ENCODE measurements at places on chromosomes 3 and 15. TPM values are rescaled to one million over a fixed set of nuclear protein-coding genes. Genes with fewer than 3 reads are reported as not detected.

The BSN gene
- total RNA-seq = 0.08 TPM

The ITGB5 gene
- 137 TPM for total RNA-seq

The KNG1 gene
- total RNA-seq = not detected

The CYP1A1 gene
- total RNA-seq = 0.13 TPM

The XYLB gene
- 2.2 TPM for total RNA-seq

The SAMD7 gene
- total RNA-seq = not detected

The TLR9 gene
- not detected for total RNA-seq

The HEXA gene
- total RNA-seq = 148 TPM

The MINAR1 gene
- total RNA-seq = 3.2 TPM

The SLC12A8 gene
- total RNA-seq = 12.1 TPM

The TUBGCP4 gene
- 12.6 TPM for total RNA-seq

The C3orf85 gene
- total RNA-seq = not detected

The GABRR3 gene
- not detected for total RNA-seq

The SFMBT1 gene
- 3.2 TPM for total RNA-seq

The GPR149 gene
- not detected for total RNA-seq

The HIGD2B gene
- total RNA-seq = not detected

The THSD4 gene
- total RNA-seq = 2.6 TPM

The PTX3 gene
- 417 TPM for total RNA-seq

The FES gene
- total RNA-seq = 16.2 TPM

The NR2F2 gene
- 19.8 TPM for total RNA-seq

The CPEB1 gene
- total RNA-seq = 8.6 TPM

The CACNA2D3 gene
- not detected for total RNA-seq

The HES1 gene
- total RNA-seq = 2.2 TPM

The AMOTL2 gene
- 49.0 TPM for total RNA-seq

The TICRR gene
- 6.3 TPM for total RNA-seq

The ARPC4 gene
- 90.5 TPM for total RNA-seq

The GP9 gene
- total RNA-seq = not detected

The SEC22A gene
- 47.1 TPM for total RNA-seq

The BNC1 gene
- total RNA-seq = 2.3 TPM

The OSTN gene
- not detected for total RNA-seq

The CCR9 gene
- total RNA-seq = not detected

The EFHB gene
- total RNA-seq = 1.4 TPM

The PRRT3 gene
- 3.6 TPM for total RNA-seq

The A4GNT gene
- total RNA-seq = not detected

The HTD2 gene
- 5.0 TPM for total RNA-seq

The IL16 gene
- total RNA-seq = 2.7 TPM

The TM2D3 gene
- total RNA-seq = 29.1 TPM

The MEX3B gene
- total RNA-seq = 8.9 TPM

The ADCY5 gene
- 0.13 TPM for total RNA-seq

The LIPC gene
- total RNA-seq = not detected

The PP2D1 gene
- total RNA-seq = not detected

The MYO5C gene
- total RNA-seq = not detected

The TNIK gene
- total RNA-seq = 9.3 TPM

The RAB5A gene
- 53.7 TPM for total RNA-seq

The SEMA3B gene
- total RNA-seq = 3.1 TPM

The SAMMSON gene
- not detected for total RNA-seq

The RSRC1 gene
- total RNA-seq = 25.8 TPM

The CCR1 gene
- total RNA-seq = not detected

The BOC gene
- total RNA-seq = 10.0 TPM

The SEMA5B gene
- not detected for total RNA-seq

The CLDN11 gene
- 386 TPM for total RNA-seq

The UBAP1L gene
- 2.5 TPM for total RNA-seq

The ZNF774 gene
- total RNA-seq = 0.91 TPM

The SLC2A2 gene
- total RNA-seq = not detected

The LTK gene
- total RNA-seq = not detected

Data from epithelial cell of alveolus of lung (primary cell).